CD14-positive monocyte (primary cell): ENCODE measurements at places on chromosomes 2 and 18.

DNA sequence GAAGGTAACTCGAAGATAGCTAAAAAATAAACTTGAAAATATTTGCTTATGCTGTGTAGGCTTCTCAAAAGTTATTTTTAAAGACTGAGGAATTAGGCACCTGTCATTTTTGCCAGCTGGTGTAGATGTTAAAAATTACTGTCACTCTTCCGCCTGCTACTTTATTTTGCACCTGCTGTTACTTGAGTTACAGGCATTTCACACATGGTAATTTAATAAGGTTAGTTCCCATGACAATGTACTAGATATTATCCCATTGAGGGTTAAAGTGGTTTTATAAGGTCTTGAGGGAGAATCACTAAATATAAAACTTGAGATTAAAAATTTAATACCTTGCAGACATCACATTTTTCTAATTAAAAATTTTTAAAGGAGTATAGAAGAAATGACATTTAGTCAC lies 26.6 kb downstream of the MYL1 start:
- DNase-seq = no peak

DNA sequence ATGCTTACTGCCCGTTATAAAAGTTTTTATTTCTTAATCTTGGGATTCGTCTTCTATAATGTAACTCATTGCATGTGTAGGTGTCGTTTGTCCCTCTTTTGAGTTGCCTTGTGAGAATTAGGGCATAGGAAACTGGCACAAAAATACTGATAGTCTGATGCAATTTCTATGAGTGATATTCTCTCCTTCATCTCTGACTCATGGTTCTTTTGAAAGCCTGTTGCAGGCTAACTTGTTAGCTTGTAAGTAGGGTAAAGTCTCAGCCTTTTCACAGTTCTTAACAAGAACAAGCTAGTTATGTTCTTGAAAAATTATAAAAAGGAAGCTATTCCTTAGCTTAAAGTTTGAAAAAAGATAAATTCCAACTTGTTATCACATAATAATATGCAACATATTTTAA lies 1085.4 kb upstream of the NRXN1 start:
- DNase-seq = no peak

DNA sequence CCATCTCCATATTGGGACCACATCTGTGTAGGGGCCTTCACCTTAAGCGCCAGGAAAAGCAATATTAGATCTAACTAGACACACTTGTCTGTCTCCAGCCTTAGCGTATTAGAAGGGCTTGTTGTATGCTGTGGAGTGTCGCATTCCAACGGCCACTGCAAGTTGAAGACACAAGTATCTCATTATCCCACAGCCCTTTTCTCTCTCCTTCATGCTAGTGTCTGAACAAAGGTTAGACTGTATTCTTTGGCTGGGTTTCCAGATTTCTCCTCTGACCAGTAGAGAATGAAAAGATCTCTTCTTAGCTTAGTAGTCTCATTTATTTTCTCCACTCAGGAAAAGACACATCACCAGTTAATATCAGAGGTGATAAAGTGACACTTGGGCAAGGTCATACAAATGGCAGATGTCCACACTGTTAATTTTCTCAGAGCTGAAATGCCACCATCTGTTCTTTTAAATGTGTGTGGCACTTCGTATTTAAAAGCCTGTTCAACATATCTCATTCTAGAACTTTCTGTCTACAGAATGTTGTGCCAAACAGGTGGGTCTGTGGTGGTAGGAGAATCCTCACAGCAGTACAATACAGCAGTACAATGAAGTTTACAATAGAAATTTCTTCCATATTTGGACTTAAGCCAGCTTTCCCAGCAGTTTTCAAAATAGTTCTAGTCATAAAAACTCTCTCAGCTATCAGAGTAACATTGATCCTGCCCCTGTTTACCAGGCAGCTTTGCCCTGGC lies 94.0 kb upstream of the ITGA6 start:
- DNase-seq = no peak

- DNase-seq = no peak
Observed at GRCh38 chr2:72841462-72842125, 15.8 kb upstream of the EXOC6B start.

- no peak for DNase-seq
Observed at GRCh38 chr2:30365201-30365600, 81.8 kb upstream of the LCLAT1 start.

GRCh38 chr2:100823665-100824438 lies 3.9 kb downstream of the NPAS2 start:
- DNase-seq = no peak

GRCh38 chr2:26621469-26622199 lies 19.5 kb downstream of the CIB4 start:
- no peak for DNase-seq

- no peak for DNase-seq
Observed at GRCh38 chr18:13726972-13727331, 479 bp downstream of the RNMT start.

GRCh38 chr18:76963936-76964335 lies 141.6 kb downstream of the ZNF236 start:
- DNase-seq = no peak

DNA sequence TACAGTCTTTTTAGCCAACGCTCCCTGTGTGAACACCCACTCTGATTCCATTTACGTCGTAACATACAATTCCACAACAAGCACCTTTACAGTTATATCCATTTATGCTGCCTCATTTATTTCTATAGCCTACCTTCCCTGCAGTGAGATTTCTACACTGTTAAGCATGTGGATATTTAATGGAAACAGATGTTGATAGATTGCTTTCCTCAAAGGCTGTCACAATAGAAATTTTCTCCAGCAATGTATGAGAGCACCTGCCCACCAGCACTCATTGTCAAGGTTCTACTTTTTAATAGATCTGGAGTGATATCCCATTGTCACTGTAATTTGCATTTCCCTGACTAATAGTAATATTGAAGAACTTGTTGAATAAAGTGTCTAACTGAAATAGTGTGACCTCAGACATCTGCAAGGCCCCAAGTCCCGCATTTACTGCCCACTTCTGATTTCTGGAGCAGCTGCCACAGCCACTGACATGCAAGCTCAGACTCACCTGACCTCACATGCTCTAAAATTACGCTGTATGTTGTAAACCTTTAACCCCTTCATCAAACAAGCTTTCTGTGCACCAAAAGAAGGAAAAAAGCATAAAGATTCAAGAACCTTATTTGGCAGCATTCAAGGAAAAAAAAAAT lies 295.1 kb downstream of the CNTNAP5 start:
- no peak for DNase-seq

GRCh38 chr18:6279308-6279707 lies 135.4 kb downstream of the L3MBTL4 start:
- no peak for DNase-seq

DNA sequence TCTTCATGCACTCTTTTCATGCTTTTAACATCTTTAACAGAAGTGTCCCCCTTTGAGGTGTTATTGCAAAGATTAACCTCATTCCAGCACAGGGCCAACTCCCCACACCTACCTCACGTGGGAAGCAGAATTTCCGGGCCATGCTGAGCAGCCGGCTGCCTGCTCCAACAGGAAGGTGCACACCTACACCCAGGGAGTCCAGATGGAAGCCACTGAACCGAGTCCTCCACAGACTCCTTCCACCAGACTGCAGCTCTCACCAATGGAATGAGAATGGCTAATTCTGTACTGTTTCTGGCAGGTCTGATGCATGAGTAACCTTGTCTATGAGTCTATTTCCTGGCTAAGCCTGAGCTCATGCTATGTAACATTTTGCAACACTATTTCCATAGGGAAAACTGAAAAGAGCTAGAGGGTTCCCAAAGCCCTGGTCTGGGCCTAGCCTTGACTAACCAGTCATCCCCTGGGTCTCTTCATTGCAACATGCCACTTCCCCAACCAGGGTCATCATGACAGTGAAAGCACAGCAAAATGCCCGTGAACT lies 11.0 kb downstream of the ERFE start:
- no peak for DNase-seq

DNA sequence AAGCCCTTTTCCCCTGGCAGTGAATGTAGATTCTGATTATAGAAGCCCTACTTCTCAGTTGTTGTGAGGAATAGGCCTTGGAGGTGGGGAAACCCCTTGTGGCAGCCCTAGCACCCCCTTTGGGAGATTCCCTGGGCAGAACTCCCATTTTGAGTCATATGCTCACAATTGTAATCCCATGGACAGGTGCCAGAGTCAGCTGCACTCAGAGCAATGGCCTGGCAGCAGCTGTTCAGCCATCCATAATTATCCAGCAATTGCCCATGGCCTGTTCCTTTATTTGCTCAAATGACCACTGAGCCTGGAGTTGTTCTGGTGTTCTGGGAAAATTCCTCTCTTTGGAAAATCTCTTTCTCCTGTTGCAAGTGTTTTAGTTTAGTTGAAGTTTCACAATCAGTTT lies 71.7 kb downstream of the PTRHD1 start:
- DNase-seq = no peak

DNA sequence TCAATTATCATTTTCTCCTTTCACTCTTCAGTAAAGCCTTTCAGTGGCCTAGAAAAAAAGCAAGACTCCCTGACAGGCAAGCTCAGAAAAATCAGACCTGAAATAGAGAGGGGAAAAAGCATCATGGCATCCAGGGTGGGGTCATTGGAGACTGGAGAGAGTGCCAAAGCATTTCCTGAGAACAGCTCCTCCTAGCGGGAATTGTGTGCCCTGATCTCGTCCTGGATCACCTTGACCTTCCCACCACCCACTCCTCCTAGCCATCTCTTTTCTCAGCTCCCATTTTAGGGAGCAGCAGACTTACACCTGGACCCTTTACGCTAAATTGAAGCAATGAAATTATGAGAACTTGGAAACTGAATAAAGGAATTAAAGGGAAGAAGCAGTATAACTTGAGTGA lies 176.6 kb downstream of the VWC2L start:
- DNase-seq = no peak

DNA sequence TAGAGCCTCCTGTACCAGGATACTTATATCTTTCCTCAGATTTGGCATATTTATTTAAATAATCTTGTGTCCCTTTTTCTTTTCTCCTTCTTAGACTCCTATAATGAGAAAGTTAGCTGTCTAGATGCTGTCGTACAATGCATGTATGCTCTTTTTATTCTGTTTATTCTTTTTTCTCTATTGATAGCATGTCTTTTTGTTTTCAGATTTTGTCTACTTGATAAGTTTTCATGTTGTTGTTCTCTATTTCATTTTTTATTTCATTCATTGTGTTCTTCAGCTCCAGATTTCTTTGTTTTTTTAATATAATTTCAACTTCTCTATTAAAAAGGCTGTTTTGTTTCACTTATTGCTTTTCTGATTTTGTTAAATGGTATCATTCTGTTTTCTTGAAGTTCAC lies 674.3 kb upstream of the POU3F3 start:
- DNase-seq = no peak

GRCh38 chr2:219352448-219353023 lies 20.0 kb upstream of the RESP18 start:
- DNase-seq = peak; percentile 45

DNA sequence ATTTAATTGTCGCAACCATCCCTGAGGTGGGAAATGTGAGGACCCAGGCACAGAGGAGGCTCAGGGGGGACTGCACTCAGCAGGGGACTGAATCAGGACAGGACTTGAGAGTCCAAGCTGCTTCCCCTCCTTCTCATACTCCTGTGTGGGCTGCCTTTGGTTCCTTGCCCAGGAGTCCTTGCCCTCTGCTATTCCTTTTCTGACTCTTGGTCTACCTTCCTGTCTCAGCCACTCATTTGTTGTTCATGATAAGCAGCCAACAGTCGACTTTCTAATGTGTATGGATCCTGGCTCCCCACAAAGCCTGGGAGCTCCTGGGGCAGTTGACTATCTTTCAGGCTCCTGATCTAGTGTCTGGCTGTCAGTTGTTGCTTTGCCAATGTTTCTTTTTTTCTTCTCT lies 28.3 kb downstream of the GATA6 start:
- no peak for DNase-seq

DNA sequence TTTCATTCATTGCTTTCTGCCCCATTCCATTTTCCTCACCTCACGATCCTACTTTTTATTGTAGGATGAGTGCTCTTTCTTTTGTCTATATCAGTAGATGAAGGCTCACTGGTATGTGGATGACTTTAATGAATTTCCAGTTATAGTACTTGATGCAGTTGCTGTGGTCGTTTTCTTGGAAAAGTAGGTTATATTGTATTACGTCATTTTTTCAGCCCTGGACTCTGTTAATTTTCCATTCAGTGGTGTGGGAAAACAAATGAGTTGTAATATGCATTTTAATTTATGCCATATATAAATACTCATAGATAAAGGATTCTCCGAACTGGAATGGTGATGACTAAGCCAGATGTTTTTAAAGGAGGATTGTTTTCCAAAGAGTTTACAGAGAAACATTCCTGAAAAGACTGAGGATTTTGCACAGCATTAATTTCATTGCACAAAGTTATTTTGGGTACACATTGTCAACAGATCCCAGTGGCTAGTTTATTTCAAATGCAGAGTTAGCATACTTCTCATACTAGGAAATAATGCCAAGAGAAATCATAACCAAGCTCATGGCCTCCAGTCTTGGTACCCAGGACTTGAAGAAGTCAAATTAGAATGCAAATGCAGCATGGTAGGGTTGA lies 189.7 kb downstream of the PAX3 start:
- DNase-seq = no peak

DNA sequence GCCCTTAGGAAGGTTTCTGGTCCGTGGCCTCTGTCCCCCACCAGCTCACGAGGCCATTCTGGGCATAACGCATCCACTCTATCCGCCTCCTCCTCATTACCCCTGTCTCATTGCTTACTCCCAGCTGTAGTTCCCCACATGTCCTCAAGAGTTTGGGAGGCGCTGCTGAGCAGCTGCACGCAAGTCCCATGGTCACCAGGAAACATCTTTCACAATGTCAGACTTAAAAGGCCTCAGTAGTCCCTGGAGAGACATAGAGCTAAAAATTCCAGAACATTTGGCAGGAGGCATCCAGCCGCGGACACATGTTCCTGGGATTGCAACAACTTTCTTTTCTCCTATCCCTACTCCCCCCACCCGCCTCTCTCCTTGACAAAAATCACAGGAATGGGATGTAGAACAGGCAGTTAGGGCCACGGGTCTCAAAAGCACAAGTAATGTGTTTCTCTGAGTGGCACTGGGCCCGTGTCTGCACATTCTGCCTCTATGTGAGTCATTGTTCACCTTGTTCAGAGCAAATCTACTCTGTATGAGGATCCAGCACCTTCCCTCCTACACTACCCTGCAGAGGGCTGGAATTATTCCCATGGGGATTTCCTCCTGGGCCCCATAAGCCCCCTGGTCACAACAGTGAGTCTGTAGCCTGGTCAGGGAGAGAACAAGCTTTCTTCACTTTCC lies 8.1 kb downstream of the LBH start:
- peak; percentile 60 for DNase-seq

GRCh38 chr2:237786936-237787335 lies 11.6 kb upstream of the RBM44 start:
- no peak for DNase-seq
